ENCODE measurements at places on chromosomes 16 and 17.

DNA sequence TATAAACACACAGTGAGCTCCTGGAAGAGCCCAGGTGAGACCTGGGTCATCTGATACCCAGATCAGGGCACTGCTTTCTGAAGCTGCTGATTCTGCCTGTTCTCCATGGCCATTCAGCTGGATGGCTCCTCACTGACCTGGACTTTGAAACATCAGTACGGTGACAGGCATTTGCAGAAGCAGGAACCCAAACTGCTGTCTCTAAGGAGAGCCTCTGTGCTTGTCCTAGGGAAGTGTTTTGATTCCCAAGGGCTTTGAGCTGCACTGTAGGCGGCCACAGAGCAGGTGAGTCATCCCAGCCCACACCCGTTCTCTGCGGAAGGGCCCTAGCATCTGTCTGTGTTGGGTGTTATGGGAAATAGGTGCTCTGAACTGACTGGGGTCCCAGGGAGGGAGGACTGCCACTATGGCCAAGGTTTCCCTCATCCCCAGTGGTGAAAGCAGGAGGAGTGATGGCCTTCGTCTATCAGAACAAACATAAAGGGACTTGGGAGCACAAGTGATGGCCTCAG is 60.7 kb upstream of the ADCY9 start:
- no peak for DNase-seq

DNA sequence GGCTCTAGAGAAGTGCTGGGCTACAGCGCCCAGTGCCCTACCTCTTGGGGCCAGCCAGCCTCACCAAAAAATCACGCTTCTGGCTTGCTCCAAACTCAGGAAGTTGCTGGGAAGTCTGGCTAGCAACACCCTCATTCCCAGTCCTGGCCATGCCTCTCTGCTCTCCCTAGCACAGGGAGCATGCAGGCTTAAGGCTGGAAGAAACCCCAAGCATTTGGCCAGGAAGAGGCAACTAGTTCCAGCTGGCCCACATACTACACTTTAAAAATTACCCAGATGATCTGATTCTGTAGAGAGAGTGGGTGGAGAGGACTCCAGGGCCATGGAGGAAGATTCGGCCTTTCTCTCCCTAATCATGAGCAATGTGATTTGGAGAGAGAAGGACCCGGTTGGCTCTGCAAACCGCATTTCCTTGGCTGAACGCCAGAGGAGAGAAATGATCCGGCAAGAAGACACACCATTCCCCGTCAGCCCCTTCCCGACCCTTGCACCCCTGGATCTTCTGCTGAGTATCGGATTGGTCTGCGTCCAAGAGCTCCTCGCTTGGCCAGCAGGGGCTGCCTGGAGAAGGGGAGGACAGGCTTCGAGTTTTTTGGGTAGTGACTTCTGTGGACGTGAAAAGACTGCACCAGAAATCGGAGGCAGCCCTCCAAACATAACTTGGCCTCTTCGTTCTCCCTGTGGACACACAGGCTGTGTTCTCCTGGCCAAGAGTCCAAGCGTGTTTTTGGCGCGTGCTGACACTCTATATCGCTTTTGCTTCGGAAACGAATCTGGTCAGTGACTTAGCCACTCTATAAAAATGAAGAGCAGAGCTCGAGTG is 406.3 kb downstream of the WWOX start:
- DNase-seq, result no peak

GRCh38 chr17:27378482-27379175 is 77.6 kb upstream of the KSR1 start:
- no peak for DNase-seq

- peak; percentile 13 for DNase-seq
Measured at GRCh38 chr17:17739388-17740066, 58.3 kb downstream of the RAI1 start.

- no peak for DNase-seq
Measured at GRCh38 chr17:28938552-28938951, 12.8 kb downstream of the PHF12 start.

GRCh38 chr17:10151667-10152496 is 46.5 kb downstream of the GAS7 start:
- DNase-seq, result no peak

DNA sequence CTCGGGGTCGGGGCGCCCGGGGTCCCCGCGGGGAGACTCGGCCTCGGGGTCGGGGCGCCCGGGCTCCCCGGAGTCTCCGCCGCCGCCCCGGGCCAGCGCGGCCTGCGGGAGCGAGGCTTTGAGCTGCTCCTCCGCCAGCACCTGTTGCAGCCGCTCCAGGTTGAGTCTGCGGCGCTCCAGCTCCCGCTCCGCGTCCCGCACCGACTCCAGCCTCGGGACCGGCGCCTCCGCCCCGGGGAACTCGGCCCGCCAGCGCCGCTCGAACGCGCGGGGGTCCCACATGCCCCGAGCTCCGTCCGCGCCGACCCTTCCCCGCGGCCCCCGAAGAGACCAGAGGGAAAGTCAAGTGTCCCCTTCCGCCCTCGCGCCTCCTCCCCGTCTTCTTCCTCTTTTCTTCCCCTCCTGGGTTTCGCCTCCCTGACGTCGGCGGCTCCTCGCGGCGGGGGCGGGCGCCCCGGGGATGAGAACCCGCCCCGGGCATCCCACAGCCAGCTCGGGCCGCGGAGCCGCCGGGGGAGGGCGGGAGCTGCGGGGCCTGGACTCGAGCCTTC is 40.8 kb upstream of the BHLHA9 start:
- no peak for DNase-seq

DNA sequence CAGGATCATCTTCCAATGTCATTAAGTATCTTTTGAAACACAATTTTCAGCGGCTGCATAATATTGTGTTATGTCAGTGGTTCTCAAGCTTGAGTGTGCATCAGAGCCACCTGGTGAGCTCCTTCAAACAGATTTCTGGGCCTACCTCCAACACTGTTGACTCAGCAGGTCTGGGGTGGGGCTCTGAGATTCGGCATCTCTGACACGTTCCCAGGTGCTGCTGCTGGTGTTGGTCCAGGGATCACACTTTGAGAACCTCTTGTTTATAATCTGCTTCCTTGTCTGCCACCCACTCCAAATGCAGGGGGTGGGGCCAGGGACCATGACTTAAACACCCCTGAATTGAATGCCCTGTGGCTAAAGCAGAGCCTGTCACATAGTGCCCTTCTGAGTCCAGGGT is 73.8 kb upstream of the HNF1B start:
- no peak for DNase-seq

GRCh38 chr17:81242421-81243332 is 3.6 kb downstream of the NDUFAF8 start:
- no peak for DNase-seq

DNA sequence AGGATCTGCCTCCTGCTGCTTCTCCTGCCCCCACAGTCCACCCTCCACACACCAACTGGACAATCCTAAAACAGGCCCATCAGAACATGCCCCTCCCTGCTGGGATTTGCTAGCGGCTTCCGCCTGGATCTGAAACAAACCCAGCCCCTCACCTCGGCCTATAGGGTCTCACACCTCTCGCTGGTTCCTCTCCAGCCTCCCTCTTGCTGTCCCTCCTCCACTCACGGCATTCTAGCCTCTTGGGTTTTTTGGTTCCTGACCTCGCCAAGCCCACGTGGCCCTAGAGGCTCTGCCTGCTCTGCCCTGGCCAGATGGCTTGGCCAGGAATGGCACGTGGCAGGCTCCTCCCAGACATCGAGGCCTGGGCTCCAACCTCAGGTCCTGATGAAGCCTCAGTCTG is 15.7 kb upstream of the MTSS2 start:
- DNase-seq, result no peak

DNA sequence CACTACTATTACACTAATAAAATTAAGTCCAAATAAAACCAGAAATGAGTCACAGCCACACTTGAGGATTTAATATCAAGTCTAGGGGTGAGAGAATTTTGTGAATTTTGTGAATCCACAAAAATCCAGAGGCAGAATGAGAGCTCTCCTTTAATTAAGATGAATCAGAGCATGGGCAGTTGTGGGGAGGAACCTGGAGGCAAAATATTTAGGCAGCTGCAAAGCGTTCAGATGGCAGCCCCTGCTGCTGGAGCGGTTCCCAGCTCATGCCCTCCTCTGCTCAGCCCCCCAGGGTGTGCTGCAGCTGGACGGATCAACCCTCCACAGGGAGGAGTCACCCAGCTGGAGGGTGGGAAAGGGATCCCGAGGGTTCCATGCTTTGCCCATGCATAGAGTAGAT is 43.4 kb upstream of the IRX6 start:
- DNase-seq, result peak; percentile 27

GRCh38 chr16:180101-180675 is at the start of gene HBQ1:
TSS of gene HBQ1 (plus strand) at chr16:180459. CDS start at chr16:180487, 28 bp downstream.
- no peak for DNase-seq

DNA sequence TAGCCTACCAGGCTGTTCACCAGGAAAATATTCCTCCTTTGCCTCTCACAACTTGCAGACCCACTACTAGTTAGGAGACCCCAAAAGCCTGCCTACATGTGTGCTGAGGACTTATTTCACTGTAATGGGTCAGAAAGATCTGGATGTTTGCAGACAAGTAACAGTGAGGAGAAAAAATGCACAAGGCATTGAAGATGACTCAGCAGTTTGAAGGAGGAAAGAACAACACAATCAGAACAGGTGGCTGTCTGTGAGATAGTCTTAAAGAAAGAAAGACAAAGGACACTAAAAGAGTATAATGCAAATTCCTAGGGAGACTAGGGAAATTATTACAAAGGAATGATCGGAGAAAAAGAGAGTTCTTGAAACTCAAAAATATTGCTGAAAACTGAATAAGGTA is 69.0 kb downstream of the ANKFN1 start:
- DNase-seq, result no peak

DNA sequence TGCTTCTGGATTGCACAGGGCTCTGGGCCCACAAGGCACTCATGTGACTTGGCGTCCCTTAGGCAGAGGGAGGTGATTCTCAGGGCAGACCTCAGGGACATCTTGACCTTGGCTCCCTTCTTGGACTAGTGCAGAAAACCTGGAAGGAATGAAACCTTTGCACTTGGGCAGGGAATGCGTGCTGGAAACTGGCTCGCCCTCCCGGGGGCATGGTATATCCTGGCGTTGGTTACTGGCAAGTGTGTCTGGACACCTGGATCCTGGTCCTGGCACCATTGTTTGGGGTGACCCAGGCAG is 63.5 kb upstream of the LGALS9 start:
- no peak for DNase-seq

- no peak for DNase-seq
Measured at GRCh38 chr16:48914070-48914469, 304.1 kb upstream of the N4BP1 start.

GRCh38 chr17:58112970-58113631 is 29.9 kb downstream of the DYNLL2 start:
- peak; percentile 87 for DNase-seq

DNA sequence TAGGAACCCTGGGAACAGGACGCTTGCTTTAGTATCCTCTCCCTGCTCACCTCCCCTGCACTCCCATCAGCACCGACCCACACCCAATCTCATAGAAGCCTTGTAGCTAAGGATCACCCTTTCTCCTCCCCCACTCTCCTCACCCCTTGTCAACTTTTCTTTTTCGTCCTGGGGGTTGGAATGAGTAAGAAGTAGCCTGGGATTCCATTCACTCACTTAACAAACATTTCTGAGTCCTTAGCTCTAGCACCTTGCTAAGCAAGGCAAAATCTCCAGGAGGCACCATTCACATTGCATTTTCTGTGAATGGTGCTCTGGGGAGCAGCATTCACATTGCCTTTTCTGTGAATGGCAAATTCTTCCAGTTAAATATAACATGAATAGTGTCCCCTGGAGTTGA is 1.1 kb upstream of the PGAP3 start:
- DNase-seq, result no peak

DNA sequence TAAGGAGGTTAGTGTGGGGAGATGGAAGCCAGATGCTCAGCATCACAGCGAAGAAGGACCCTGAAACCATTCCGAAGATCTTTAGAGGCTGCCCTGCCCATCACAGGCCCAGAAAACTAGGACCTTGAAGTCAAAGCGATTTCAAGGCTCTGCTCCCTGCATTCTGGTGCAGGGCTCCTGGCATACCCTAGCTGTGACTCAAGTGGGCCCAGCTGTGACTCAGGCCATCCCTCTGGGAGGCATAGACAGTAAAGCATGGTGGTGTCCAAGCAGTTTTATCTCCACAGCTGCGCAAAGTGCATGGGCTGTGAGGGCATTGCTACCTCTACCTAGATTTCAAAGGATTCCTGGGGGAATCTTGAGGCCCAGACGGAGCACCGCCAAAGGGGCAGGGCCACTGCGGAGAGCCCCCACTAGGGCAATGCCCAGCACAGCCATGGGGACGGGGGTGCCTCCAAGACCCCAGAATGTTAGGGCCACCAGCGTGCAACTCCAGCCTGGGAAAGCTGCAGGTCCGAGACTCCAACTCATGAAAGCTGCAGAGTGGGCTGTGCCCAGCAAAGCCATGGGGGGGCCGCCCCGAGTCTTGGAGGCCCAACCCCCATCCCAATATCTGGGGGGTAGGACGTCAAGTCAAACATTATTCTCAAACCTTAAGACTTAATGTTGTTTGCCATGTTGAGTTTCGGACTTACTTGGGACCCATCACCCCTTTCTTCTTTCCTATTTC is 11.7 kb upstream of the ZNF594 start:
- no peak for DNase-seq

- no peak for DNase-seq
Measured at GRCh38 chr16:67922221-67922620, 9.4 kb downstream of the CTRL start.

DNA sequence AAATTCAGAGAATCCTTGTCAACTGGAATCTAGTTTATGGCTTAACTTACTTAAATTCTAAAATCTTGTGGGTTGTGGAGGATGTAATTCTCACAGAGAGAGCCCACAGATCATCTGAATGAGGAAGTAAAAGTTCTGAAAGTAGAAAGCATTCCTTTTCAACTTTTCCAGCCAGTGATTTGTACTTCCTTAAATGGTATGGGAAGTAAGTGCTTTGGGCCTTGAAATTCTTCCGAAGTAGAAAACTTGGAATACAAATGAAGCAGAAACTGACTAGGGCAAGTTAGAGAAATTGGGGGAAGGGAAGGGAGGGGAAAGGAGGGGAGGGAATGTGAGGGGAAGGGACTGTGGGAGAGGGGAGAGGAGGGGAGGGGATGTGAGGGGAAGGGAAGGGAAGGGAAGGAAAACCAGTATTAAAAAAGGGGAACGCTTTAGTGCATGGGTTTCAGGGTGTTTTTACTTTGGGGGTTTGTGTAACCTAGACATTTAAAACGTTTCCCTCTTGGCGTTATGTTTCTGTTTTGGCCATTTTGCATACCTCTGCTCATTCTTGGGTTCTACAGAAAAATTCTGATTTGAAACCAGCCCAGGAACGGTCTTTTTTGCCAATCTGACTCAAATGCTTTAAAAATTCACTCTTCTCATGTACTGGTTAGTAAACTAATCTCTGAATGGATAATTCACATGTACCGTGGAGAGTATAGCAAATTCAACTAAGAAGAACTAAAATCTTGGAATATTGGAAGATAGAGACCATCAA is 15.5 kb upstream of the SNTB2 start:
- no peak for DNase-seq

GRCh38 chr16:4723071-4723767 is 10.9 kb downstream of the ANKS3 start:
- no peak for DNase-seq

GRCh38 chr17:43528988-43529814 is 16.9 kb downstream of the ETV4 start:
- no peak for DNase-seq
